Stimulated activated CD4-positive, alpha-beta T cell treated with anti-CD3 and anti-CD28 coated beads, TNF-alpha, amount 100 ng/mL, for 4 hours (primary cell): ENCODE measurements at places on chromosomes 5 and 9.

DNA sequence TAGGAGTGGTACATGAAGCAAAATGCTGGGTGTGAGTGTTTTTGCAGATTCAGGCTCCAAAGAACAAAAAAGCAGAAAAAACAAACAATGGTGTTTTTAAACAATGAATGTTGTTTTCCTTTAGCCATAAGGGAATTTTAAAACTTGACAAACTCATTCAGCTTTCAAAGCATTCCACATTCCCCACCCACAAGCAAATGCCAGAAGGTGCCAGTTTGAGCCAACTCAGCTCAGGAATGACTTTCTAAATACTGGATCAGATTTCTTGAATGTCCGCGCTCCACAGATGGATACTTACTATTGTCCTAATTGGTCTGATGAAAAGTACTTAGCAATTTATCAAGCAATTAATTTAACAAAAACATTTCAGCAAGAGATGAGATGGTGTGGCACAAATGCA lies 12.9 kb upstream of the MOB3B start:
- no peak for DNase-seq

DNA sequence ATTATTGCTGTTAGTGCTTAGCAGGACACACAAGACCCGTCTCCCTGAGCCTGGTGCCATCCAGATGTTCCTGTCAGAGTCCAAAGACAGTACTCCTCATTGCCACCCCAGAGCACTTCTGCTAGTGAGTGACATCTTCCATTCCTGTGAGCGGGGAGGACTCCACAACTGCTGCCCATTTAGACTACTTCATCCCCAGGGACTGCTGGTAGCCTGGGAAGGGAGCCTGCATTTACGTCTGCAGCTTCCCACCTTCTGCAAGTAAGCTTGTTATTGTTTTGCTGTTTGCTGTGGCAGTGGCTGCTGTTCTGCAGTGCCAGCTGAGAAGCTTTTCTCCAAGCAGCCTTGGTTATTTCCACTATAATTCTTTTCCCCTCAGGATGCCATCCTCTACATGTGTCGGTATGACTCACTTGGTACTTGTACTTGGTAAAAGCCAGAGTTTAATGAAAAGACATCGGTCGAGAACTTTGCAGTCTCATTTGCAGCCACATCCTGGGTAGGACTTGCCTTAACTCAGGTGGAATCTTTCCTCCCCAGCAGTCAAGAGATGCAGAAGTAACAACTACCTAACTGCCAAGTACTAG lies 10.6 kb upstream of the MAP1B start:
- DNase-seq: no peak

GRCh38 chr9:136019681-136020060 lies 58.5 kb upstream of the UBAC1 start:
- DNase-seq: no peak

GRCh38 chr5:55063220-55063863 lies 39.1 kb upstream of the GZMA start:
- DNase-seq: no peak

- DNase-seq: no peak
These were observed 21.7 kb downstream of the RXRA start for GRCh38 chr9:134347996-134348395.
